ENCODE measurements at places on chromosomes 4 and X. TPM values are rescaled to one million over a fixed set of nuclear protein-coding genes. Genes with fewer than 3 reads are reported as not detected.

The NHSL2 gene
- polyA plus RNA-seq: 1.1 TPM

The POU4F2 gene
- polyA plus RNA-seq: not detected

DNA sequence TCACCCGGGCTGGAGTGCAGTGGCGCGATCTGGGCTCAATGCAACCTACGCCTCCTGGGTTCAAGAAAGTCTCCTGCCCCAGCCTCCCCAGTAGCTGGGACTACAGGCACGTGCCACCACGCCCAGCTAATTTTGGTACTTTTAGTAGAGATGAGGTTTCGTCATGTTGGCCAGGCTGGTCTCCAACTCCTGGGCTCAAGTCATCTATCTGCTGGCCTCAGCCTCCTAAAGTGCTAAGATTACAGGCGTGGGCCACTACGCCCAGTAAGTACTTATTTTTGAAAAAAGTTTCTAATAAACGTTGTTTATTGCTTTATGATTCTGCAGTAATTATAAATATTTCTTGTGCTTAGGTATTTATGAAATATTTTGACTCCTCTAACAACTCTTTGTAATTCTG, 4.3 kb upstream of the PCSK1N start:
- DNase-seq: no peak

GRCh38 chr4:147528054-147528453, 47.2 kb downstream of the EDNRA start:
- no peak for DNase-seq

GRCh38 chr4:41332510-41333054, 75.9 kb downstream of the UCHL1 start:
- DNase-seq: no peak

Measured in brain (organoid and tissue), 16 donors.